Central memory CD4-positive, alpha-beta T cell (primary cell): ENCODE measurements at places on chromosomes 1 and 21.

- DNase-seq, result no peak
These were observed 829 bp downstream of the KCNE1 start for GRCh38 chr21:34511181-34511580.

DNA sequence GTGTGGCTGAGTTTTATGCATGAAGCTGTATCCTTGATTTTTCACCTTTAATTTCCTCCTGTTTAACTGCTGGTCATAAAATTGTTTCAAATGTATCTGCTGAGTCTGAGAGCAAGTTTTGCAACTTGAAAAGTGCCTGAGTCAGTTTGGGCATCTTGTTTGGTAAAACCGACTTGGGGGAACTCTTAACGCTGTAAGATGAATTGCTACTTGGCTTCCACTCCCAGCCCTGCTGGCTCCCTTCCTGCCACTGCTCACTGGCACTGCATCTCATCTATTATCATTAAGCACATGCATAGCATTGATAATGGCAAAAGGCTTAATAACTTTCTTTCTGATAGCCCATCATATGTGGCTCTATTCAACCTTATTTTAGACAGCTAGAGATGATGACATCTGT is 35.7 kb upstream of the FAM78B start:
- DNase-seq, result no peak

- DNase-seq, result no peak
These were observed 34.0 kb upstream of the C1orf115 start for GRCh38 chr1:220655961-220656740.

DNA sequence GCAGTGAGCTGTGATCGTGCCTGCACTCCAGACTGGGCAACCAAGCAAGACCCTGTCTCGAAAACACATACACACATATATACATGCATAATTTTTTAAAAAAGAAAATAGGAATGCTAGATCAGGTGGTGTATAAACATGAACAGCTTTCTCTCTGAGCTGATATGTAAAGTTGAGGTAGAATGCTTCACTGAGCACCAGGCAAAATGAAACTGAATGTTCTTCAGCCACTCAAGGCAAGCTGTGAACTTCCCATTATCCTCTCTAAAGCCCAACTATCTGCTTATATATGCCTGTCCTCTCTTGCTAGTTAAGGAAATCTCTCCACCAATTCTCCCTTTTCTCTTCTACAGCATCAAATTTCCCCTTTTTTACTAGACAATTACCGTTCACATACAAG is 93.0 kb downstream of the NUF2 start:
- DNase-seq, result no peak

GRCh38 chr21:20661246-20661645 is 337.0 kb upstream of the NCAM2 start:
- DNase-seq, result no peak

- no peak for DNase-seq
These were observed 56.2 kb downstream of the NTNG1 start for GRCh38 chr1:107196973-107197562.

DNA sequence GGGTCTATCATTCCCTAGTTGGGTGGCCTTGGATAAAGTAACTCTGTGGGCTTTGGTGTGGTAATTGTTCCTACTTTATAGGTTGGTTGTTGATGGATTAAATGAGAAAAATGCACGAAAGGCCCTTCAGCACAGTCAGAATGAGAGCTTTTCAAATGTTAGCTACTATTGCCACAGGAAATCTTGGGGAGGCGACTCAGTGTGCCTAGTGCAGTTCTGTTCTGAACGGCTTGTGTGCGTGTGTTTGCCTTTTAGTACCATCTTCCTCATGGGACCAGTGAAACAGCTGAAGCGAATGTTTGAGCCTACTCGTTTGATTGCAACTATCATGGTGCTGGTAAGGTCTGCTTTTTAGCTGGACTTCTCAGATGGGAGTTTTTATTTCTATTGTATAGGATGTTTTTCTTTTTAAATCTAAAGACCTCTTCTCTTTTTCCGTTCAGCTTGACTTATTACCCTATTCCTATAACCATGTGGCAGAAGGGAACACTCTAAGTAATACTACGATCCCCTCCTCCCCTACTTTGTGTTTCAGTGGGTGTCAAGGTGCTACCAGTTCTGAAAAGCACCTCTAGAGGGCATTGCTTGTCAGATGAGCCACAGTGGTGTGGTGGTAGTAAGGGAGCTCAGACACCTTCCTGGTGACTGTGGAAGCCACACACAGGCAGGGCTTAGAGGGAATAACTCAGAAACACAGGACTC is 9.2 kb downstream of the SFT2D2 start:
- peak; percentile 38 for DNase-seq

DNA sequence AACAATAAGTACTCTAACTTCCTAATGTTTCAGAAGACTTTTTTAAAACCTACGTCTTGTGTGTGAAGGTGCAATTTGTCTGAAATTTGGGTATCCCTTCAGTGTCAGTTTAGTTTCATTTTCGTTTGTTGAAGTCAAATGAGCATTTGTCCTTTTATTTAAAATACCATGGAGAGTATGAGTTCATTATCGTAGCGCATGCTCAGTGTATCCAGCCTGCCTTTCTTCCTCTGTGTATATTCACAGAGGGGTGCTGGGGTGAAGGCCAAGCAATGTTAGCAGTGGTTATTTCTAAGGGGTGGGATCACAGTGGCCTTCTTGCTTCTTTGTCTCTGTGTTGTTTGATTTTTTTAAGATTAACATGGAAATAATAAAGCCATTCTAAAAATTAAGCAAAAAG is 43.2 kb downstream of the CNN3 start:
- DNase-seq, result no peak

- no peak for DNase-seq
These were observed 323.5 kb downstream of the SIPA1L2 start for GRCh38 chr1:232306269-232306961.

- no peak for DNase-seq
These were observed 253.7 kb downstream of the HHAT start for GRCh38 chr1:210582205-210582970.

GRCh38 chr1:8370905-8371315 is 53.0 kb downstream of the SLC45A1 start:
- no peak for DNase-seq

GRCh38 chr1:202237052-202237451 is 43.5 kb downstream of the LGR6 start:
- DNase-seq, result no peak

DNA sequence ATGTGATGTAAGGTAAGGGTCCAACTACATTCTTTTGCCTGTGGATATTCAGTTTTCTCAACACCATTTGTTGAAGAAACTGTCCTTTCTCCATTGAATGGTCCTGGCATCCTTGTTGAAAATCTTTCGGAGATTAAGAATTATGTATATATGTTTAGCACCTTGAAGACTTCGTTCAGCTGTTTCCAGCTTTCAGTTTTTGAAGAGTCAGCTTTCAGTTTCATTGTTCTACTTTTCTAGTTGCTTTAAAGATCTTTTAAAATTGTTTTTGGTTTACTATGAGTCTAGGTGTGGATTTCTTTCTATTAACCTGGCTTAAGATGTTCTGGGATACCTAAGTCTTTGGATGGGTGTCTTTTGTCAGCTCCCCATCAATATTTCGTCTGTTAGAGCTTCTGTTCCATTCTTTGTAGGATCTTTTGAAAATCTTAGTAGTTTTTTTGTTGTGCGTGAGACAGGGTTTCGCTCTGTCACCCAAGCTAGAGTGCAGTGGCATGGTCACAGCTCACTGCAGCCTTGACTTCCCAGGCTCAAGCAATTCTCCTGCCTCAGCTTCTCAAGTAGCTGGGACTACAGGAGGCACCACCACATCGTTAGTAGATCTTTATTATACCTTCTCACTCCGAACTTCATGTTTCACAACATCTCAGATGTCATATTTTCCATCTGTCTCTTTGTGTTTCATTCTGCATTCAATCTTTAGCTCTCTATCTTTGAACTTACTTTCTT is 353.5 kb upstream of the B3GALT2 start:
- DNase-seq, result peak; percentile 30

DNA sequence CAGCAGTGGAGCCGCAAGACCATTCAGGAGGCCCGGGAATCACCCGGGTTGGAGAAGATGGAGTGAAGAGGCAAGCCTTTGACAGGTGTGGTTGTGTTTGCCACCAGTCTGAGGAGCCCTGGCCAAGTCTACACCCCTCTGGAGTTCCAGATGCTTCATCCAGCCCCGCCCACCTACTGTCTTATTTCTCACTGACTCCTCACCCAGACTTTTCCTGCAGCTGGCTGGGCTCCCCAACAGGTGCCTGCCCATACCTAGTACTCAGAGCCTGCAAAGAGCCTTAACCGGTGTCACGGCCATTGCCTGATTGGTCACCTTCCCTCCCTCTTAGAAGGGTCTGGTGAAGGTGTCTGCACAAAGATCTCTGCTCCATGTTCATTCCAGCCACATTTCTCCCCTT is 16.0 kb downstream of the SLC9A1 start:
- no peak for DNase-seq

- no peak for DNase-seq
These were observed 40.0 kb upstream of the PTPRC start for GRCh38 chr1:198598796-198599321.

GRCh38 chr1:30895944-30896660 is 12.5 kb downstream of the SDC3 start:
- no peak for DNase-seq

GRCh38 chr1:8409606-8410005 is 91.7 kb downstream of the SLC45A1 start:
- no peak for DNase-seq

DNA sequence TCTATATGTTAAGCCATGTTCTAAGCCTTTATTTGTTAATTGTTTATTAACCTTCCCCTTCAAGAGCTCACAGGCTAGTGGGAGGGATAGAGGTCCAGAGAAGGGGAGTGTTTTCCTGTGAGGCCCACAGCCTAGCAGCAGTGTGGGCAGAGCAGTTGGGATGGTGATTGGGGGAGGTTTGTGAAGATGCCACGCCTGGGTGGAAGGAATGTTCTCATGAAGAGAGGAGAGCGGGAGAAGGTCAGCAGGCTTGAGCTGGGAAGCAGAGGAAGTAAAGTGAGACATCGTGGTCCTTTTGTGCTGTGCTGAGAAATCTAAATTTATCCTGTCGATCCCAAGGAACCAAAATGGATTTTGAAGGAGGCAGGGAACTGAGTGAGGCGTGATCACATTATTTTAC is 42.6 kb downstream of the TRAPPC10 start:
- no peak for DNase-seq

DNA sequence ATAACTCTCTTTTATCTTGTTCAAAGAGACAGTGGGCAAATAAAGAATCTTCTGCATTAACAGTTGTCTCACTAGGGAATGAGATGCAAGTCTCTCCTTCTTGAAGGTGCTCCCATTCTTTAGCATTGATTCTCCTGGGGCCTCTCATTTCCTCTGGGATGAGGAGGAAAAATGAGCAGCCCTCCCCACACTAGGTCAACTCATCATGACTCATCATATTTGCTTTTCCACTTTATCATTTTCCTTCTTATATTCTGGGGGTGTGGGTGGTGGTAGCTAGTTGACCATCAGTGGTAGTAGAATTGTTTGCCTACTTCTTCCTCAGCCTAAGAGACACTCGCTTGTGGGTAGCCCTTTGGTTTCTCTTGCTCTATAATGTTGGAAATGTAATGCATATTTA is 182.0 kb upstream of the C1orf87 start:
- no peak for DNase-seq

- DNase-seq, result no peak
These were observed 86.2 kb upstream of the ARHGAP29 start for GRCh38 chr1:94323311-94324177.

- DNase-seq, result no peak
These were observed 458.0 kb upstream of the DEPDC1 start for GRCh38 chr1:68954841-68955240.

DNA sequence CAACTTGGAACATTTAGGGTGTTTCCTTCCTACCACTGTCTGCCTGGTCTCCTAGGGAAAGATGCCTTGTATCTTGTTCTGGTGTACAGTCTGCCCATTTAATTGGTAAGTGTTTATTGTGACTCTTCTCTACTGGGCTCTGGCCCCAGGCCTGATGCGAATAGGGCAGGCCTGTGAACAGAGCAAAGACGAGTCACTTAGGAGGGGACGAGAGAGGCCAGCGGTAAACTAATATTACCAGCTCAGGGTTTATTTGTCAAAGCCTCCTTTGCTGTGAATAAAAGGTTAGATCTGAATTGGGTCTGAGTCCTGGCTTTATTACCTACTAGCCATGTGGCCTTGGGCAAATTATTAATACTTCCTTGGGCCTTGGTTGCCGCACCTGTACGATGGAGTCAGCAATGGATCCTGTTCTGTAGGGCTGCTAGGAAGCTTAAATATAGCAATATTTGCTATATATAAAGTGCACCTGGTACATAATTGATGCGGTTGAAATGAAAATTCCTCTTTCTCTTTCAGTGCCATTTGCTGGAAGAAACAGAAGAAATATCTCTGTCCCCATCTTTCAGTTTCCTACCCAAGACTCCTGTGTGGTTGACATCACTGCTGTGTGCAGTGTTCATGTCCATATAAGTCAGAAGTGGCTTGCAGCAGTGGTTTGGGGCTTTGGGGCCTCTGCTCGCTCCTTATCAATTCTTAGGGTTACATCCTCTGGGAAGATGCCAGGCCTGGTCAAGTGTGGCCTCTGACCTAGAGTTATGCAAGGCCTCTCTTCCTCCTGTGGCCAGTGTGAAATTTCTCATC is 32.4 kb downstream of the MAPKAPK2 start:
- DNase-seq, result peak; percentile 39

DNA sequence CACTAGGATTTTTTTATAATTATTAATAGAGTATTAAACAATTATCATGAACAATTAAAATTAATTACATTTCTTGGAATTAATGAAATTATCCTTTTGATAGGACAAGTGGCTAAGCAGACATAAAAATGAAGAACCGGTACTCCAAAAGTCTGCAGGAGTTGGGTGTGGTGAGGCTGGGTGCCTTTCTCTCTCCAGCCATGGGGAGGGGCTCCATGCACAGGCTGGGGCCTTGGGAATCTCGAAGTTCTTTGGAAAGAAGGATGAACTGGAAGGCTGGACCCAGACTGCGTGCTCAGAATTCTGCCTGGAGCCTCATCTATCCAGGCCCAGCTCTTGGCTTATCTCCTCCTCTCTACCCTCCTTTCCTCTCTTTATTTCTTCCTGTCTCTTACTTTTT is 94.1 kb downstream of the ACTL8 start:
- DNase-seq, result no peak

GRCh38 chr1:117708323-117709248 is 102.7 kb downstream of the TENT5C start:
- no peak for DNase-seq

GRCh38 chr21:38314558-38314957 is 57.8 kb downstream of the KCNJ15 start:
- no peak for DNase-seq

GRCh38 chr1:153355445-153356071 is 2.1 kb upstream of the S100A9 start:
- peak; percentile 27 for DNase-seq
